ENCODE measurements at places on chromosomes 6 and 20.

DNA sequence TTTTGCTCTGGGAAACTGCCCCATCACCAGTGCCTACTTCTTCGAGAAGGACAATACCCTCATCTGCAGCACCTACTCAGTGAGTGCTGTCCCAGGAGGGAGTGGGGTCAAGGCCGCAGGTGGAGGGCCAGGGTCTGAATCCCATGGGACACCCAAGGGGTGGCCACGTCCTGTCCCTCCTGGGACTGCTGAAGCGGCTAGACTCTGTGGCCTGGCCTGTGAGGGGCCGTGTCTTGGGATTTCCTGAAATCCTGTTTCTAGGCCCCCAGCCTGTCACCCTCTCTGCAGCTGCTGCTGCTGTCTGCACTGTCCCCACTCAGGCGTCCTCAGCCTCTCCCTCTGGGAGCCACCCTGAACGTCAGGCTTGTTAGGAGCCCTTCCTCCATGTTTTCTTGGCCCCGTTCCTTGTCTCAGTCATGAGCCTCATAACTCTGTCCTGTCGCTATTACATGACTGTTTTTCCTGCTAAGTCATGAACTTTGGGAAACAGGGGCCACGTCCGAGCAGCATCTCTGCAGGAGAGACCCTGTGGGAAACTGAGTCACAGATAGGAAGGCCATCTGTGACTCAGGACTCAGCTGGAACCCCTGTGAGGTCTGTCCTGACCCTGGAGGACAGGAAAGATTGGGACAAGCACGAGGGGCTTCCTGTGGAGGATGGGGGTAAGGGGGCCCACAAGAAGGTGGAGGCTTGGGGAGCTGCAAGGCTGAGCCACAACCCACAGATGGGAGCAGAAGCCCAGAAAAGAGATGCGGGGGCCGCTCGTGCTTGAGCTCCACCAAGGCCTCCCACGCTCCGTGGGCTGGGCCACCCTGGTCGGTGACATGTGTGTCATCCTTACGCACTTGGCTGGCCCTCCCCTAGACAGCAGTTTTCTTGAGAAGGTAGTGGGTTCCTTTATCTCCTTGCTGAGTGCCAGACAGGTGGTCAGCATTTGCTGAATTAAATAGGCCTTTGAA lies 49.9 kb downstream of the EFCAB8 start:
- DNase-seq = no peak

- no peak for DNase-seq
These were observed 218.3 kb upstream of the DTNBP1 start for GRCh38 chr6:15881150-15881549.

DNA sequence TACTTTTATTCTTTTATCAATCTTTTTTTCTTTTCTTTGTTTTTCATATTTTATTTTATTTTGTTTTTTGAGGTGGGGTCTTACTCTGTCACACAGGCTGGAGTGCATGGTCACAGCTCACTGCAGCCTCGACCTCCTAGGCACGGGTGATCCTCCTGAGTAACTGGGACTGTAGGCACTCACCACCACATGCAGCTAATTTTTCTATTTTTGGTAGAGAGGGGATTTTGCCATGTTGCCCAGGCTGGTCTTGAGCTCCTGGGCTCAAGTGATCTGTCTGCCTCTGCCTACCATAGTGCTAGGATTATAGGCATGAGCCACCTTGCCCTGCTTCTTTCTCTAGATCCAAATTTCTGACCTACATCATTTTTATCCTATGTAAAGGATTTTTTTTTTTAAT lies 153.2 kb downstream of the CDKAL1 start:
- DNase-seq = no peak

GRCh38 chr20:24798930-24799705 lies 150.0 kb upstream of the CST7 start:
- peak; percentile 46 for DNase-seq

GRCh38 chr6:11595903-11596302 lies 58.4 kb downstream of the TMEM170B start:
- peak; percentile 20 for DNase-seq

DNA sequence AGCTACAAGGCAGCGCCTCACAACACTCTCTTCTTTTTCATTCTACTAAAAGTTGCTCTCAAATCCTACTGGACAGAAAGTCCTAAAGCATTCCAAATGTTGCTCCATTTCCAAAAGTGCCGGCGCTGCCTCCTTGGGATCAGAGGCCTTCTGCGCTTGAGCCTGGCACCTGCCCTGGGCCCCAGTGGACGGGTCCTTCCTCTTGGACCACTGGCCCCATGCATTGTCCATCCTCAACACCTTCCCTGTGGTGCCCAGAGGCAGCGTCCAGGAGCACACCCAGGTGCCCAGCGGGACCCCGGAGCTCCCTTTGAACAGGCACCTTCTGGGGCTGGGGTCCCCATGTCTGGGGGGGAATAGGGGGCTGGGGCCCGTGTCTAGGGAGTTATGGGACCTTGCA lies 205.2 kb downstream of the ERMARD start:
- peak; percentile 4 for DNase-seq

- DNase-seq = no peak
These were observed 89.4 kb downstream of the JAG1 start for GRCh38 chr20:10584371-10584770.

DNA sequence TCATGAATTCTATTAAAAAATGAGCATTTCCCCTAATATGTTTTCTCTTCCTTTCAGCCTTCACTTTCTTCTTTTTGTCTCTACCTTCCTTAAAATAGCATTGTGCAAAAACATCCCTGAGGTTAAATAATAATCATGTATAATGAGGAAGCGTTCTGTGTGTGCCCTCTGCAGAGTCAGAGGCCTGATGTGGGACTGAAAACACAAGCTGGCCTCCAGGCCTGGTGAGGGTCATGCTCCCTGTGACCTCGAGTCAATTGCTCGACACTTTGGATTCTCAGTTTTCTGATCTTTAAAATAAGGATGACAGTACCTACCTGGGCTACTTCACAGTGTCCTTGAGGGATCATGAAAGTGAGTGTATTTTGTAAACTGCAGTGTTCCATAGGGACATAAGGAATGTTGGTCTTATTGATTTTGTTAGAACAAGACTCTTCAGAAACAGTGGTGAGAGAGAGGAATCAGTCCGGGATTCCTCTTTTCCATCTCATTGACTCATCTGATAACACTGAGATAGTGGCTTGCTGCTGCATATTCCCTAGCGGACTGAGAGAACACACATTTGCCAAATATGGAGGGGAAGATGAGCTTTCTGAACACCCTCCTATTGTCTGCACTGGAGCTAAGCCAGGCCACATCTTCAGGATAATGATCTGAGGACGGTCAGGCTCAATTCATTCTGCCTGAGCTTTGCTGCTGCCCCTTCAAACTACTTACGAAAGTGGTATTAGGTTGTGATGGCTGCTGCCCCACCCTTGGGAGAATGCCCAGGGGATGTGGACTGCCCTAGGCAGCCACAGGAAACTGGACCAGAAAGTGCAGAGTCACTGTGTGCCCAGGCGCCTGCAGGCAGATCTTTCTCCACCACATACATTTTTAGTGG lies 39.6 kb upstream of the PDE7B start:
- no peak for DNase-seq

GRCh38 chr6:29917857-29918256 lies 24.5 kb upstream of the HLA-A start:
- no peak for DNase-seq

GRCh38 chr6:7974565-7974937 lies 64.0 kb upstream of the TXNDC5 start:
- no peak for DNase-seq

DNA sequence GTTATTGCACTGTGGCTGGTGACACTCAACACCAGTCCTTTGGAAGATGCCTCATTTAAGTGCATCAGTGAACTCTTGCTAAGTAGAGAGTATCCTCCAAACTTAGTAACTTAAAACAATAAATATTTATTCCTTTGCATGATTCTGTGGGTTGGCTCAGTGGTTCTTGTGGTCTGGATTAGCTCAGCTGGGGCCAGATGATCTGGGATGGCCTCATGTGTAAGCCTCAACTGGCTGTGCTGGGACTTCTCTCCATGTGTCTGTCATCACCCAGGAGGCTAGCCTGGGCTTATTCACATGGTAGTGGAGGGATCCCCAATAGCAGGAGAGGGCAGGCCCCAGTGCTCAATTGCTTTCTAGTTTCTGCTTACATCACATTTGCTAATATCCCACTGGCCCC lies 8.3 kb downstream of the LRRN4 start:
- DNase-seq = no peak

GRCh38 chr6:161736326-161736725 lies 462.5 kb upstream of the AGPAT4 start:
- no peak for DNase-seq

GRCh38 chr6:27081931-27082330 lies 165.6 kb upstream of the PRSS16 start:
- no peak for DNase-seq

DNA sequence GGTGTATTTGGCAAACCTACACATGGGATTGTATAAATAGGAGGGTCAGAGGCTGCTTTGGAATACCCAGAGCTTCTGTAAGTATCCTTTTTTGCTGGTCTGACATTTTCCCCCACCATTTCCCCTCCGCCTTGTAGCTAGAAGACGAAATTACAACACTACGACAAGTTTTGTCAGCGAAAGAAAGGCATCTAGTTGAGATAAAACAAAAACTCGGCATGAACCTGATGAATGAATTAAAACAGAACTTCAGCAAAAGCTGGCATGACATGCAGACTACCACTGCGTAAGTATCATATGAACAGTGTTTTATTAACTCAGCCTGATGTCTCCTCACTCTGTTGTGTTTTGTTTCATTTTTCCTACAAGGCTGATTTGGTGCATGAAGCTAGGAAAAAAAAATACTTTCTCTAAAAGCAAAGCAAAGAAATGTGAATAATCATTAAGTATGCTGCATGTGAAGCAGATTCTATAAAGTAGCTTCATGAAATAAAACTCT lies 72.7 kb downstream of the HDDC2 start:
- no peak for DNase-seq

DNA sequence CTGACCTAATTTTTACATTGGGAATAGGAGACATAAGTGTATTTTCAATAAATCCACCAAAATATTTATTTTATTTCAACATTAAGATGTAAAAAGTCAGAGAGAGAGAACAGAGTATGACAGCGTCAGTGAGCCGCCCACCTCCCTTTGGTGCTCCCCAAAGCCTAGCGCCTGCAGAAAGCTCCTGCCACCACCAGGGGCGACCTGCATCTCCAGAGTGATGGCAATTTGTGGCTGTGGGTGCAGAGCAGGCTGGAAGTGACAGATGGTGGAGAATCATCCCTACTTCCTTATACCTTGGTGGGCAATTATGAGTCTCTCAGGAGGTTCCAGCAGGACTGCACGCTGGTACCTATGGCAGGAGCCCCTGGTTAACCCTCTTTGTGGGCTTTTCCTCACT lies 87.3 kb downstream of the PTPRT start:
- DNase-seq = peak; percentile 32

- no peak for DNase-seq
These were observed 84.7 kb upstream of the GJE1 start for GRCh38 chr6:142047934-142048592.

- DNase-seq = no peak
These were observed 1.9 kb downstream of the POU3F2 start for GRCh38 chr6:98836025-98836961.

- DNase-seq = peak; percentile 100
These were observed at the start of gene PPDPF for GRCh38 chr20:63520504-63520933. PPDPF (plus strand) TSS chr20:63520765; CDS start chr20:63521309, 544 bp downstream.

GRCh38 chr20:6831461-6831860 lies 64.0 kb downstream of the BMP2 start:
- no peak for DNase-seq

- no peak for DNase-seq
These were observed 304.9 kb upstream of the PRDM1 start for GRCh38 chr6:105781248-105781647.

DNA sequence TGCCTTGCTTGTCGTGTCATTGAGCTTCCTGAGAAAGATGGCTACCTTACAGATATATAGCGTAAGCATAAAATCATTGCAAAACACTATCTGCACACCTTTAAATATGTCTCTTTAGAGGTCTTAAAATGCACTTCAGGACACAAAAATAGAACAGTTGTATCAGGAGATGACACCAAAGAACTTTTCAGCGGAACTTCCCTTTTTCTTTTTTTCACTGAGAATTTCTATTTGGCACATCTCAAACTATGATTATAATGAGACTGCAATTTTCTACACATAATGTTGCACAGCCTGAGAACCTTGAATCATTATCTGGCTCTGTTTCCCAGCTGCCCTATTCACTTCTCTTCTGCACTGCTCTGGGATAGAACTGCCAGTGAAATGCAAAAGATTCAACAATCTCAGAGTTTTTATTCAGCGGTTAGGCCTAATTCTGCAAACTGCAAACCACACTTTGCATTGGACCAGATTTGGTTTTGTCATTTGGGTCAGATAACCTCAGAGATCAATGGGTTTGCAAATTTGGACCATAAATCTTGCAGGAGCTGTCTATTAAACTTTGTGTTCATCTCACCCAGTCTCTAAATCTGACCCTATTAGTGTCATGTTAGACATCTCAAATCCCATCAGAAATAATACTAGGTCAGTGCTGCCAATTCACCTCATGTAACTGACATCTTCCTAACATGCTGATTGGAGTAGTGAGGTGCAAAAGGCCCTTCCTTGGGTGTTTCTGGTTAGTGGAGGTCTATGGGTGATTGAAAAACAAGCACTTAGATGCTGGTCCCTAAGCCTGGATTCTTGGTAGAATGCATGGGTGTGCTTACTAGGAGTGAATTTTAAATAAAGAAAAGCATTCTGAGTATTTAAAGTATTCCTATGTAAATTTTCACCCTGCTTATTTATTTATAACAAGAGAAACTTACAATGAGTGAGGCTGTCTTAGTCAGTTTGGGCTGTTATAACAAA lies 382.7 kb downstream of the UTRN start:
- no peak for DNase-seq

- peak; percentile 33 for DNase-seq
These were observed 77.6 kb downstream of the PHACTR2 start for GRCh38 chr6:143755301-143755744.

GRCh38 chr6:105620878-105621277 lies 218.0 kb upstream of the PREP start:
- no peak for DNase-seq

- peak; percentile 41 for DNase-seq
These were observed 11.0 kb downstream of the FRS3 start for GRCh38 chr6:41768545-41769308.

- no peak for DNase-seq
These were observed 150.1 kb downstream of the DOK5 start for GRCh38 chr20:54625497-54625896.
